Activated CD8-positive, alpha-beta T cell treated with anti-CD3 and anti-CD28 coated beads, Interleukin-2, amount 10 ng/mL, durations not matched to agents 7 days and 5 days (primary cell): ENCODE measurements at places on chromosomes 2 and 18.

GRCh38 chr2:1602278-1603010, 141.9 kb downstream of the PXDN start:
- H3K4me3 ChIP-seq: no peak overlapping the region
- no peaks in the 10 kb centered on the region for H3K4me1 ChIP-seq
- H3K27me3 ChIP-seq: no peaks in the 10 kb centered on the region
- DNase-seq: no peak
- no peak overlapping the region for H3K27ac ChIP-seq

- no peaks in the 10 kb centered on the region for H3K4me1 ChIP-seq
- no peak overlapping the region for H3K27ac ChIP-seq
- no peaks in the 10 kb centered on the region for H3K36me3 ChIP-seq
- H3K27me3 ChIP-seq: peaks cover 5% of the 10 kb centered on the region
These were observed 44.9 kb upstream of the ASB18 start for GRCh38 chr2:236308855-236309668.

- no peak overlapping the region for H3K27ac ChIP-seq
- no peak overlapping the region for H3K4me3 ChIP-seq
- H3K27me3 ChIP-seq: no peaks in the 10 kb centered on the region
- H3K36me3 ChIP-seq: no peaks in the 10 kb centered on the region
- DNase-seq: no peak
These were observed 11.5 kb downstream of the PAIP2B start for GRCh38 chr2:71215447-71215846.

- peaks cover 7% of the 10 kb centered on the region for H3K4me1 ChIP-seq
- no peaks in the 10 kb centered on the region for H3K27me3 ChIP-seq
- no peaks in the 10 kb centered on the region for H3K36me3 ChIP-seq
- no peak overlapping the region for H3K27ac ChIP-seq
- no peak for DNase-seq
These were observed 496.9 kb upstream of the VRK2 start for GRCh38 chr2:57549642-57550102.

GRCh38 chr2:202638721-202639120, 4.0 kb downstream of the FAM117B start:
- H3K27ac ChIP-seq: peak overlapping the region; percentile 77
- peaks cover 51% of the 10 kb centered on the region for H3K4me1 ChIP-seq
- H3K36me3 ChIP-seq: peaks cover 15% of the 10 kb centered on the region
- peak overlapping the region; percentile 59 for H3K4me3 ChIP-seq
- DNase-seq: no peak

DNA sequence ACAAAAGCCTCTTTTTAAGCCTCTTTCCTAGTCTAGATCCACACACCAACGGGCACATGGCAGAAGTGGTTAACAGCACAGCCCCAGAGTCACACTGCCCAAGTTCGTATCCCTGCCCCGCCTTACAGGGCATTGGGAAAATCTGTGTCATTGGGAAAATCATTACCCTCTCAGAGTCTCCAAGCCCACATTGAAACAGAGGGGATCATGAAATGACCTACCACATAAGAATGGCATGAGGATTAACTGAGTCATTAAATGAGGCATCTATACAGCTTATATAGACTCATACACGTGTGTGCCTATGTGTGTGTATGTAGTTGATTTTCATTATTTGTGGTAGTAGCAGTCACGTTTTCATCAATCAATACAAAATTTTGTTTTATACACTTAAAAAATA, 469.0 kb upstream of the POU3F3 start:
- DNase-seq: no peak
- H3K27ac ChIP-seq: no peak overlapping the region
- no peaks in the 10 kb centered on the region for H3K36me3 ChIP-seq
- no peaks in the 10 kb centered on the region for H3K4me1 ChIP-seq

DNA sequence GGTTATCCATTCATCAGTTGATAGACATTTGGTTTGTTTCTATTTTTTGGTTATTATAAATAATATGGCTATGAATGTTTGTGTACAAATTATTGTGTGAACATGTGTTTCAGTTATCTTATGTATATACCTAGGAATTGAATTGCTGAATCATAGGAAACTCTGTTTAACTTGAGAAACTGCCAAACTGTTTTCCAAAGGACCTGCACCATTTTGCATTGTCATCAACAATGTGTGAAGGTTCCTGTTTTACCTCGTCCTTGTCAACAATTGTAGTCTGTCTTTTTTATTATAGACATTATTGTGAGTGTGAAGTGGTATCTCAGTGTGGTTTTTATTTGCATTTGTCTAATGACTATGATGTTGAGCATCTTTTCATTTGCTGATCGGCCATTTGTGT, 17.1 kb downstream of the PDK1 start:
- peaks cover 3% of the 10 kb centered on the region for H3K4me1 ChIP-seq
- H3K36me3 ChIP-seq: peaks cover 81% of the 10 kb centered on the region
- no peak overlapping the region for H3K4me3 ChIP-seq

DNA sequence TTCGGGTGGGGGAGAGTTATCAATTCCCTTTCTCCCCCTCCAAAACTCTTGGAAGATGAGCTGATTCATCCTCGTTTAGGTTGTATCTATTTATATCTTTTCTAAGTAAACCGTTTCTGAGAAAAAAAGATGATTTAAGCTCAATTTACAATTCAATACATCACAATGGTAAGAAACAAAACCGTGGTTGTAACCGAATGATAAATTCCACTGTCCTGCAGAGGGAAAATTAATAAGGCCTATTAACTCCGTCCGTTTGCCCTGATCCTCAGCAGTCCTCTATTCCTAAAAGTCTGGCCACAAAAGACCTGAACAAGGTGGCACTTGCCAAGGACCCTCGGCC, 286.2 kb downstream of the TCF4 start:
- no peaks in the 10 kb centered on the region for H3K27me3 ChIP-seq
- no peak overlapping the region for H3K27ac ChIP-seq
- H3K4me1 ChIP-seq: no peaks in the 10 kb centered on the region
- DNase-seq: no peak
- no peak overlapping the region for H3K4me3 ChIP-seq
